Stimulated activated CD8-positive, alpha-beta memory T cell treated with anti-CD3 and anti-CD28 coated beads, Interleukin-7, amount 100 ng/mL, for 24 hours (primary cell): ENCODE measurements at places on chromosomes 1 and 21.

GRCh38 chr1:24364975-24365678 is 46.0 kb downstream of the GRHL3 start:
- DNase-seq, result no peak

GRCh38 chr1:162662013-162662412 is 29.7 kb downstream of the DDR2 start:
- DNase-seq, result no peak

GRCh38 chr1:205787287-205787916 is 12.1 kb upstream of the RAB29 start:
- DNase-seq, result no peak

DNA sequence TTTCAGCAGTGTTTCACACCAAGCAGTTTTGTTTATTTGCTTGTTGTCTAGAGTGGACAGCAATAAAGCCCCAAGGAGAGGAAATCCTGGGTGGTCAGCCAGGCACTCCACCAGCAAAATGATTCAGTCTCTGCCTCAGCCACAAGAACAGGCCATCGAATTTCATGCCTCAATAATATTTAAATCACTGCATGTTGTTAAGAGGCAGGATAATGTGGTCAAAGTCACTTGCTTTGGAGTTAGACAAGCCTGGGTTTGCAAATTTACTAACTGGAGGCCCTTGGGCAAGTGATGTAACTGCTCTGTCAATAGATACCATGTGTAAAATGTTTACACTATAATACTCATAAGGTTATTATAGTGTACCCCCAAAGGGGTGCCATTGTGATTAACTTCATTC is 349.6 kb downstream of the LMO4 start:
- DNase-seq, result no peak

DNA sequence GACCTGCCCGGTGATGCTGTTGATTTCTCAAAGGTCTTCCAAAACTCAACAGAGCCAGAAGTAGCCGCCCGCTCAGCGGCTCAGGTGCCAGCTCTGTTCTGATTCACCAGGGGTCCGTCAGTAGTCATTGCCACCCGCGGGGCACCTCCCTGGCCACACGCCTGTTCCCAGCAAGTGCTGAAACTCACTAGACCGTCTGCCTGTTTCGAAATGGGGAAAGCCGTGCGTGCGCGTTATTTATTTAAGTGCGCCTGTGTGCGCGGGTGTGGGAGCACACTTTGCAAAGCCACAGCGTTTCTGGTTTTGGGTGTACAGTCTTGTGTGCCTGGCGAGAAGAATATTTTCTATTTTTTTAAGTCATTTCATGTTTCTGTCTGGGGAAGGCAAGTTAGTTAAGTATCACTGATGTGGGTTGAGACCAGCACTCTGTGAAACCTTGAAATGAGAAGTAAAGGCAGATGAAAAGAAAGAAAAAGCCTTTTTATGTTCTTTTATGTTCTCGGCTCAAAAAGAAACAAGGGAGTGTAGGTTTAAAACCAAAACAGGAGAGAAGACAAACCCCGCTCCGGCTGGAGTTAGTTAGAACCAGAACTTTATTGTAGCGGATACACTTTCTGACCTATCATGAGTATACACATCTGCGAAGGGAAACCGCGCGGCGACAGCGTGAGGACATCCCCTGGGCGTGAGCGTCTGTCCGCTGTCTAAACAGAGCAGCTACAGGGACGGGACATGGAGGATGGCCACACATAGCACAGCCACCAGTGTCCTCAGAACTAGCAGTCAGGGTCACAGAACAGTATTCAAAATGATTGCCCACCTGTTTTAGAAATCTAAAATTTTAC is 77.1 kb downstream of the PIK3CD start:
- DNase-seq, result no peak

- DNase-seq, result no peak
Measured at GRCh38 chr1:91124290-91124985, 102.6 kb upstream of the ZNF644 start.

- no peak for DNase-seq
Measured at GRCh38 chr1:5312862-5313261, 658.5 kb downstream of the AJAP1 start.

- DNase-seq, result no peak
Measured at GRCh38 chr1:211985556-211986264, 49.6 kb downstream of the INTS7 start.

DNA sequence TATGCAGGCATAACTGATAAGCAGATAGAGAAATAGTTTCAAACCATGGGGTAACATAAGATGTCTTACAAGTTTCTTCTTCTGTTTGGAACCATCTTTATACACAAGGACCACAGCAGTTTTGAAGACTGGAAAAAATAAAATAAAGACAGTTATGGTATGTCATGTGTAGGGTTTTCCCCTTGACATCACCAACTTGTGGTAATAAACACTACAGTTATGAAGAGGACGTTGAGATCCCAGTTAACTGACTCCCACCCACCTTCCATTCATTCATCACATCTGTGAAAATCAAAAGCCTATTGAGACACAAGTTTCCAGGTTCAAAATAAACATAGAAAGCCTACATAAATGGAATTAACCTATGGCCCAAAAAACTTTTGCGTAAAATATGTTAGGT is 92.5 kb upstream of the KRTAP19-8 start:
- no peak for DNase-seq

- no peak for DNase-seq
Measured at GRCh38 chr1:58727364-58727763, 27.5 kb upstream of the MYSM1 start.

GRCh38 chr1:54471588-54471987 is 65.4 kb upstream of the SSBP3 start:
- no peak for DNase-seq

GRCh38 chr1:155776414-155776813 is 80.6 kb downstream of the GON4L start:
- DNase-seq, result no peak

DNA sequence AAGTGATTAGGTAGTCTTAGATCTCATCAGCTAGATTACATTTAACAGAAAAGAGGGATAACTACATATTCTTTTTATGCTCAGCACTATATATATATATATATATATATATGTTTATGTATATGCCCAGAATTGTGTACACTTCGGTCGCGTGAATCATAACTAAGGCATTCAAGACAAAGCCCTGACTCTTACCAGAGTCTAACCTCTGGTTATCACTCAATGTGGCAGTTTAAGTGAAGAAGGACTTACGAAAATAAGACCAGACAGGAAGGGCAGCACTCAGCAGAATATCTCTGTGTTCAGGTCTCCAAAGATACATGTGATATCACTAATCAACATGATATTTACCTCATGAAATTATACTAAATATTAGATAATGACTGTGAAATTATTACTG is 1326.7 kb downstream of the MRPL39 start:
- DNase-seq, result no peak

DNA sequence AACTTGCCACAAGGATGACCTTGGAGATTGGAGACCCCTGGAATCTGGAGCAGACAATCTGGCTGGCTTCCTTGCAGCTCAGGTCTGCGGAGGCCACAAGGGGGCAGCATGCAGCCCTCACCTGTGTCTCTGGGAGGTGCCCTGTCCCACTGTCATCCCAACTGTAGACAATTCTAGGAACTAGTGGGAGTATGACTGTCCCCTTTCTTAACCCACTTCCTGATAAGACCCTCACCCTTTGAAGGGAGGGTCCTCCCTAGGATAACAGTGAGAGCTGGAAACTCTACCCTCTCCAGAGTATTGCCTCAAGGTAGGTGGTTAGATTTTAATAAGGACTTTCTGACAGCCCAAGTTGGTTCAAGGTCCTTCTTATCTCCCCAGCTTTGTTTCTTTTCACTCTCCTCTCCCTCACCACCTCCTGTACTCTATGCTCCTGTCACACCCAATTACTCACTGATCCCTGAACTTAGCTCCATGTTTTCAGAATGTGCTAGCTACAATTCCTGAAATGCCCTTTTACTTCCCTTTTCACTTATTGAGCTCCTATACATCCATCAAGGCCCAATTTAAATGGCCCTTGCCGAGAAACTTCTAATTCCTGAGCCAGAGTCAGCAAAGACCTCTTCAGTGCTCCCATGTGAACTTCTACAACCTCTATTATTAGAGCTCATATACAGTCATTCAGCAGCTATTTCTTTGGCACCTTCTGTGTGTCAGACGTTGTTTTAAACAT is 9.2 kb upstream of the KCNQ4 start:
- peak; percentile 37 for DNase-seq

DNA sequence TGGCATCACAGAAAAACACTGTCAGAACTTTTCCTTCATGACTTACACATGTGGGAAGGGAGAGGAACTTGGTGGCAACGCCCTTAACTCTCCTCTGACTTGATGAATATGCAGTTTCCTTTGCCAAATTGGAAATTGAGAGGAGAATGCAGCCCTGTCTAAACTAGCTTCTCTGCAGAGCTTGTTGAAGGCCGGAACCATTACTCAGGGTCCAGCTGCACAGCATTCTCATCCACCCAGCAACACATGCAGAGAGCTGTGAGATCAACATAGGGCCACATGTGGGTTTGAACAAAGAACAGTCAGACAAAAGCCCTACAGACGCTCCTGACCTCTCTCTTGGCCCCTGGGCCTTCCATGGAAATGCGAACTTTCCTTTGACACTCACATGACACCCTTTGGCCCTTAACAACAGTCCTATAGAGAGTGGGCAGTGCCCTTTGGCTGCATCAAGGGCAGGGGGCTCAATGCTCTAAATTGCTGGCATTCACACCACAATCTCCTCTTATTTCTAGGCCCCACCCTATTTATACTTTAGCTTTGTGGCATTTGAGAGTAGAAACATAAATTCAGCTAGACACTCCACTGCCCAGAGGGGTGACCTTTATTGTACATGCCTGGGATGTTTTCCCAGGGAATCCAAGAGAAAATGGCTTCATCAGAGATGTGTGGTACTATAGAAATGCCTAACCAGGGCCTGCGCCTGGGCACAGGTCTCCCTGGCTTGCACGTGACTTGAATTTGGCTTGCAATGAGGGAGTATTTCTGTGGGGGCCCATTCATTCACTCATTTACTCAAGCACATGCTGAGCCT is 64.4 kb downstream of the CDC7 start:
- no peak for DNase-seq

DNA sequence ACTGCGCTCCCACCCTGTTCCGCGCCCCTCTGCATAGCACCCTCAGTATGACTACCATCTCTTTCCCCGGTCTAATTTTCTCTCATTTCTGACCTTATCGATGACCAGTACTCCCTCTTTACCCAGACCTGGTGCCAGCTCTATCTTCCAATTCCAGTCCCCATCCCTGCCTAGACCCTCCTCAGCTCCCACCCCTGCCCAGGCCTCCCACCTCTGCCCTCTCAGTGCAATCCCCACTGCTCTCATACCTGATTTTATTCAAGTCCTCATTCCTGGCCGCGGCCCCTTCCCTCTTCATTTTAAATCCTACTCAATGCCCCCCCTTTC is 1.3 kb downstream of the USP24 start:
- DNase-seq, result no peak

DNA sequence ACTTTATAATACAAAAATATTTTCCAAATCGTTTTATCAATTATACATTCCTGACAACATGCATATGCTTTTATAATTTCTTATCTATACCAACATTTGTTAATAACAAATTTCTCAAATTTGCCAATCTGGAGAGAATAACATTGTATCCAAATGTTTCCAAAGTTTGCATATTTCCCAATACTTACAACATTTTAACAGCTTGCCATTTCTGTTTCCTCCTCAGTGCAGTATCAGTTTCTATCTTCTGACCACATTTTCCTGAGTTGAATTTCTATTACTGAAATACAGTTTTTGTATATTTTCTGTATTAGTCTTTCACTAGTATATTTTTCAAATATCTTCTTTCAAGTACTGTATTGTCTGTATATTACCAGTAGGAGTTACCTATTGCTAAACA is 1594.3 kb downstream of the PLA2G4A start:
- DNase-seq, result no peak

DNA sequence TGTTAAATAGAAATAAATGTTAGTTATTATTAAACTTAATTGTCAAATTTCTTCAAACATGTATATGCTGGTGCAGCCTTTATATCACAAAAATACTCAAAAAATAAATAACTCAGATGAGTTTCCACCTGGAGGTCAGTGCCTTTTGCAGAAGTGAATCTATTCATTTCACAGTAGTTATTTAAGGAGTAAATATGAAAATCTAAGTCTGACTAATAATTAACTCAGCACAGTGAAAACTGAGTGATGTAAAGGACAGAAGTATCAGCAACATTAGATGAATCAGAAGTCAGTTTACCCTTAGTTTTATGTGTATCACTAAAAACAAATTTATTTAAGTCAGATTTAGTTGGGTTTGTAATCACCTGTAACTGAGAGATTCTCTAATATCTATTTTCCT is 2135.4 kb downstream of the MRPL39 start:
- no peak for DNase-seq

DNA sequence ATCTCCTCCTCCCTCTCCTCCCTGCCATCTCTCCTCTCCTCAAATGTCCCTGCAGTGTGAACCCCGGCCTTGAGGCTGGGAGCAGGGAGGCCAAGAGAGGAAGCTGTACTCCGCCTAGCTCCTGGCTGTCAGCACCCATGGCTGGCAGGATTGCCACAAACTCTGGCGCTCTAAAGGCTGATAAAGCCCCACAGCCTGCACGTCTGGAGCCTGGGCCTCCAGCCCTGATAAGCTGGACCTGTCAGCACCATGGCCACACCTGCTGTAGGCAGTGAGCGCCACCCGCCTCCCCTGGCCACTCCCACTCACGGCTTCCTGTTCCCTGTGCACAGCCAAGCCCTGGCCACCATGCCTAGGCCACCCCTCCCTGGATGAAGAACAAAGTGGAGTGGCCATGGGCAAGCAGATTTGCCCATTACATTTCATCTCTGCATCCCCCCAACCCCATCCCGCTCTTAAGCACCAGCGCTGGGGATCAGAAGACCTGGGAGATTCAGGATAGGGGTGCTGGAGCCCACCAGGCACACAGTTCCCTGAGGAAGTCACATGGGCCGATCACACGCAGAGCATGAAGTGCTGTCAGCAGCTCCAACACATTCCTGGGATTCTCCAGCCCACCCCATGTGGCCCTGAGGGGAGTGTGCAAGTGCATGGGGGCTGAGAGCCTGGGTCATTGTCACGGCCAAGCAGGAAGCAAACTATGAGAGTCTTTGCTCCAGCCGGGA is 24.2 kb upstream of the NPPB start:
- DNase-seq, result no peak

- no peak for DNase-seq
Measured at GRCh38 chr21:27505516-27505915, 538.6 kb upstream of the ADAMTS5 start.

DNA sequence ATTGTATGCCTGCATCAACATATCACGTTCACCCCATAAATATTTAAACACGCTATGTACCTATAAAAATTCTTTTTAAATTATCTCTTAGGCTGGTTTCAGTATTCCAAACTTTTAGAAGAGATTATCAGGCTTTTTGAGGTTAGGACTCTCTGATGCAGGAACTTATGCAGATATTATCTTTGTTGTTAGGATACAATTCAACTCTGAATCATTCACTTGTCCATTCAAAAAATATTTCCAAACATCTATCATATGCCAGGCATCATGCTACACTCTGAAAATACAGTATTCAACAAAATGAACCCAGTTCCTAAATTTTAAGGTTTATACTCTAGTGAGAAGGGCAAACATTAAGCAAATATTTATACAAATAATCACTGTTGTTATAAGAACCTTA is 40.5 kb downstream of the ASH1L start:
- no peak for DNase-seq
